Suprapubic skin (tissue), 4 donors: ENCODE measurements at places on chromosomes 4 and X. TPM values are rescaled to one million over a fixed set of nuclear protein-coding genes. Genes with fewer than 3 reads are reported as not detected.

DNA sequence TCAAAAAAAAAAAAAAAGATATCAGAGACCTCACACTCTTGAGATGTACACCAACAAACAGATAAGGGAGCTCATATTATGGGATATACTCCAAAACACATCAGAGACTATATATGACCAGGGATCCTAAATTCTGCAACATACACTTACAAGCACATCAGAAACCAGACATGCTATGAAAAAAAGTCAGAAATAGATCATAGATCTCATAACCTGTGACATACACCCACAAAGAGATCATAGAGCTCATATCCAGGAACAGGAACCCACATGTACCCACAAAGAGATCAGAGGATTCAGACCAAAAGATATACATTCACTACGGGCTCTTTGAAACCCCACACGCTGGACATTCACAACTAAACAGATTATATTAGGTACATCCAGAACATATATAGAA, 30.1 kb downstream of the SUV39H1 start:
- DNase-seq = no peak

DNA sequence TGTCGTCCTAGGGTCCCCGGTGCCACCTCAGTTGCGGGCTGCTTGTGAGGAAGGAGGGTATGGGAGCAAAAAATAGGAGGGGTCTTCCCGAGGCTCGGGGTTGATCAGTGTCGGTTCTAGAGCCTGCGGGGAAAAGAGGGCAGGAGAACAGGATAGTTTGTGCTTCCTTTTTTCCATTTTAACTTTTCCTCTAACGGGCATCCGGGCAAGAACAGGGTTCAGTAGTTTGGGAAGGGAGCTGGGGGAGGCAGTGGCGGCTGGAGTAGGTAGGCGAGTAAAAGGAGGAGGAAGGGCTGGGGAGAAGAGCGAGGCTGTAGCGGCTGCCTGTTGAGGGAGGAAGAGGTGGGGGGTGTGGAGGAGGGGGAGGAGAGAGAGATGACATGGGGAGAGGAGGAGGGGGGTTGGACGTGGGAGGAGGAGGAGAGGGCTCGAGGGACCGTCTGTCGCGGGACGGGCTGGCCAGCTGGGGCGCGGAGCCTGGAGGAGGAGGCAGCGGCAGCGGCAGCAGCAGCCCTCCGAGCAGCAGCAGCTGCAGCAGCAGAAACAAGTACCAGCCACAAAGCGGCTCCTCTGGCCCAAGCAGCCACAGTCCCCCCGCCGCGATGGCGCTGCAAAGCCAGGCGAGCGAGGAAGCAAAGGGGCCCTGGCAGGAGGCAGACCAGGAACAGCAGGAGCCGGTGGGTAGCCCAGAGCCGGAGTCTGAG, at the start of gene SLC16A2:
Gene SLC16A2 (plus strand): TSS at position 458 of the 704 bp plus-strand sequence. CDS start 145 bp downstream, at position 603.
- DNase-seq = peak; percentile 79

DNA sequence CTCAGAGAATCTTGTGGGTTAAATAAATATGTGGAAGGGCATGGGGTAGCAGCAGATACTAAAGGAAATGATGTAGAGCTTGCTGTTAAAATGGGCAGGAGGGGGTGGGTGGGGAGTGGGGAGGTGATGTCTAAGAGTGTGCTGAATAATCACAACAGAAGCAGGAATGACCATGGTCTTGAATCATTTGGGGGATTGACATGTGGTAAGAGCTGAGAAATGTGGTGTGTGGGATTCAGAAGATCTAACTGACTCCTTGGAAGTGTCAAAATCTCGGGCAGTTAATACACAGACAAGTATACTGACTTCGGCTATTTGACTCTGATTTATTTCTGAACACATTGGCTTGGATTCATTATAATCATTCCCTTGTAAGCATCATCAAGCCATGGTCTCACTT, 6.8 kb downstream of the VGLL1 start:
- no peak for DNase-seq

DNA sequence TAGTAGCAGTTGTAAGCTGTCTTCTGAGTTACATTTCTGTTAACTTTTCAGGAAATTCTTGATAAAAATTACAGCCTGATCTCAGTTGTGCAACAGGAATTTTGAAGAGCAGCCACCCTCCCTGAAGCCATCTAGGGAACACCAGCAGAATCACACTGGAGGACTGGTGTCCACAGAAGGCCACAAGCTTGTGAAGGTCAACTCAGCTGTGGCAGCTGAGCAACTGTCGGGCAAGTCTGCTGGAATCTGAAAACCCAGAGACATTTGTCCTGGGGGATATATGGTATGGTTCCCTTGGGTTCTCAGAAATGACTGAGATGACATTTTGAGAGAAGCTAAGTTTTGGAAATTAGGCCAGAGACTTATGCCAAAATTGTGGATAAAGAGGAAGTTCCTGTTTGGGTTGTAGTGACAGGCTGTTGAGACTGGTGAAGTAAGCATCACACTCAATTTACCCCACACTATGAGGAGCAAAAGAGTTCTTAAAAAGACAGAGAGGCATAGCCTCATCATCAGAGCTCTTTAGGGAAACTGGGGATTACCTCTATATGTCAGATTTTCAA, 78.1 kb upstream of the TNIP3 start:
- DNase-seq = no peak

- DNase-seq = peak; percentile 81
Observed at GRCh38 chrX:10189317-10190268, 32.8 kb downstream of the CLCN4 start.

DNA sequence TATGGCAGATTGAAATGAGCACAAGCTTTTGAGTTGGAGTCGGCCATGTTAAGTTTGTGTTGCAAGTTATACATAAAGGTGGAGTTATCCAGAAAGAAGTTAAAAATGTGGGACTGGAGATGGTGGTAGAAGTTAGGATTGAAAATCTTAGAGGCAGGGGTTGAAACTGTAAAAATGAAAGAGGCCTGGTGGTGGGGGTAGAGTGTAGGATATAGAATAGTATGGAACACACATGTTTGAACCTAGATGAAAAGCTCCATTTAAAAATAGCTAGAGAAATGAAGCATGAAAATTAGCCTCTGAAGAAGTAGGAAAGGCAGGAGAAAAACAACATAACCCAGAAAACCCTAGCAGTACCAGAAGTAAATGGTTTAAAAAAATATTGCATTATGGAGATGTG, 131.8 kb upstream of the ENPEP start:
- DNase-seq = no peak

DNA sequence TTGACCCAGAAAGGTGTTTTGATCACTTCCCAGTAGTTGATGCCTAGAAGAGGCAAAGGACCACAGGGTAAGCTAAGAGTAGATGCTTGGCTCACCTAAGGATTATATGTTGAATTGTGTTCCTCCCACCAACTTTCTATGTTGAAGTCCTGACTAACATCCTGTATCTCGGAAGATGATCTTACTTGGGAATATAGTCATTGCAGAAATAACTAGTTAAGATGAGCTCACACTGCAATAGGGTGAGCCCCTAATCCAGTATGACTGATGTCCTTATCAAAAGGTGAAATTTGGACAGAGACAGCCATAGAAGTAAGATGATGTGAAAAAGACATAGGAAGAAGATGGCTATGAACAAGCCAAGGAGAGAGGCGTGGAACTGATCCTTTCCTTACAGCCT, 3.3 kb upstream of the HMGB2 start:
- no peak for DNase-seq

GRCh38 chr4:84024405-84024804, 474.7 kb downstream of the NKX6-1 start:
- DNase-seq = no peak

DNA sequence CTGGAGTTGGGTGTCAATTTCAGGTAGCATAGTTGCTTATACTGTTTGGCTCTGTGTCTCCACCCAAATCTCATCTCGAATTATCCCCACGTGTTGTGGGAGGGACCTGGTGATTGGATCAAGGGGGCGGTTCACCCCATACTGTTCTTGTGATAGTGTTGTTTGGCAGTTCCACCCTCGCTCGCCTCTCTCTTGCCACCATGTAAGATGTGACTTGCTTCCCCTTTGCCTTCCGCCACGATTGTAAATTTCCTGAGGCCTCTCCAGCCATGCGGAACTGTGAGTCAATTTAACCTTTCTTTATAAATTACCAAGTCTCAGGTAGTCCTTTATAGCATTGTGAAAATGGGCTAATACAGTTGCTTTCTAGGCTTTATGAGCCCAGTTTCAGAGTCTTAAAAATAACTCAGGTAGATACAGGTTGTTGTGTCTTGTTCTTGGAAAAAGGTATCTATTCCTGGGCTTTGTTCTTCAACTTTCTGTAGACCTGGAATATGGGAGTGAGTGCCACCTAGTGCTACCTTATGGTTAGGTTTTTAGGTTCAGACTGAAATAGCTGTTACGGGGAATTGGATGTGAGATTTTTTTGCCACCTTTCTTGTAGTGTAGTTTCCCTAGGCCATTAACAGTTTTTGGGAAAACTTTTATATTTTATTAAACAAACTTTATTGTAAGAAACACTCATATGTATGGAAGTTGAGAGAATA, 15.6 kb downstream of the PGK1 start:
- DNase-seq = no peak

GRCh38 chr4:81146466-81146865, 68.6 kb downstream of the PRKG2 start:
- DNase-seq = no peak

Gene GAGE12J
- not detected for total RNA-seq

- DNase-seq = no peak
Observed at GRCh38 chr4:172393220-172393619, 580.0 kb downstream of the GALNTL6 start.

DNA sequence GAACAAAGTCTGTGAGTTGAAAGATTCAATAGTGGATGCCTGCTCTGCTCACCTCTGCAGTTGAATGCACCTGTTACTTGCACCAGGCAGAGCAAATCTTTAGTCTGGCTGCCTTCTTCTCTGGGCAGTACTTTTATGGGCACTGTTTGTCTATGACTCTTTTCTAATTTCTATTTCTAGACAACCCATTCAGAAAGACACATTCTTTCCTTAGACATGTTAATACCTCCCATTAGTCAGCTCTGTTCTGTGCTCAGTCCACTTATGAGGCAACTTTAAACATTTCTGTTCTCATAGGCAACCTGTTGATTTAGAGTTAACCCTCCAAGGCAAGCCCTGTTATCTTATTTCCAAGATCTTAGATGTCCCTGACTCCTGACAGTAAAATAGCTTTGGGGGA, 108.9 kb downstream of the SYNPO2 start:
- no peak for DNase-seq

- no peak for DNase-seq
Observed at GRCh38 chr4:7985891-7986441, 46.3 kb upstream of the AFAP1 start.
